ENCODE measurements at places on chromosomes 2 and 18.

- DNase-seq, result no peak
Observed at GRCh38 chr2:149648282-149649030, 60.9 kb upstream of the MMADHC start.

GRCh38 chr2:147646818-147647468, 197.9 kb upstream of the ACVR2A start:
- no peak for DNase-seq

DNA sequence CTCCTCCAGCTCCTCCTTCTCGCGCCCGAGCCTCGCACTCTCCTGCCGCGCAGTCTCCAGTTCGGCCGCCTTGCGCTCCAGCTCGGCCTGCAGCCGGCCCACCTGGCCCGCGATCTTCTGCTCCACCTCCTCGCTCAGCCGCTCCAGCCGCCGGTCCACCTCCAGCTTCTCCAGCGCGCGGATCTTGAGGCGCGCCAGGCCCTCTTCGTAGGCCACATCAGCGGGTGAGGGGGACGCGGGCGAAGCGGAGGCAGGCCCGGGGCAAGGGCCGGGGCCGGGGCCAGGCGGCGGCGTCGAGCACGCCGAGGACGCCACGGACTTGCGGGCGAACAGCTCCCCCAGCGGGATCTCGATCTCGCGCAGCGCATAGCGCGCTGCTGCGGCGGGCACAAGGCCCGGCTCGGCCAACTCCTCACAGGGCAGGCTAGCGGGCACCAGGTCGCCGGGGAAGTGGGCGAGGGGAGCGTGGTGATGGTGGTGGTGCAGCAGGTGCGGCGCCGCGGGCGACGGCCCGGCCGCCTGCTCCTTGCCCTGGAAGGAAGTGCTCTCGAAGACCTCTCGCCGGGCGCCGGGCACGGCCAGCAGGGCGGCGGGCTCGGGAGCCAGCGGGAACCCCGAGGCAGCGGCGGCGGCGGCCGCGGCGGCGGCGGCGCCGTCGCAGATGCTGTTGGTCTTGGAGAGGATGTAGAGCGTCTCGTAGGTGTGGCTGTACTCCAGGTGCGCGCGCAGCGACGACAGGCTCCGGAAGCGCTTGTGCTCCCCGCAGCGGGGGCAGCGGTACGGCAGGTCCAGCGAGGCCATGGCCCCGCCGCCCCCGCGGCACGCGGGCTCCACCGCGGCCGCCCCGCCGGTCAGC, 15.2 kb downstream of the FBXO41 start:
- peak; percentile 63 for DNase-seq

GRCh38 chr2:215055891-215056290, 82.5 kb downstream of the ABCA12 start:
- DNase-seq, result no peak

GRCh38 chr2:235511187-235511661, 17.4 kb downstream of the AGAP1 start:
- DNase-seq, result no peak

GRCh38 chr2:16687955-16688354, 22.3 kb upstream of the CYRIA start:
- no peak for DNase-seq

- no peak for DNase-seq
Observed at GRCh38 chr2:27730261-27730662, 41.3 kb upstream of the MRPL33 start.

DNA sequence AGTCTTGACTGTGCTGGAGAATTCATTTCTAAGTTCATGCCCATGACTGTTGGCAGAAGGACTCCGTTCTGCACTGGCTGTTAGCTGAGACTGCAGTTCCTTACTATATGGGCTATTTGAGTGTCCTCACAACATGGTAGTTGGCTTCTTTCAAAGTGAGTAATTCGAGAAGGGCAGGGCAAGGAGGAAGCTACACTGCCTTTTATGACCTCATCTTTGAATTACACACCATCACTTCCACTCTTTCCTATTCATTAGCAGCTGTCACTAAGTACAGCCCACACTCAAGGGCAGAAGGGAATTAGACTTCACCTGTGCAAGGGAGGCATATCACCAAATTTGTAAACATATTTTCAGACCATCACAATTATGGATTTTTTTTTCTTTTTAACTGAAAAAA, 55.9 kb upstream of the EPAS1 start:
- DNase-seq, result no peak

GRCh38 chr2:15323227-15323626, 237.9 kb downstream of the NBAS start:
- no peak for DNase-seq

DNA sequence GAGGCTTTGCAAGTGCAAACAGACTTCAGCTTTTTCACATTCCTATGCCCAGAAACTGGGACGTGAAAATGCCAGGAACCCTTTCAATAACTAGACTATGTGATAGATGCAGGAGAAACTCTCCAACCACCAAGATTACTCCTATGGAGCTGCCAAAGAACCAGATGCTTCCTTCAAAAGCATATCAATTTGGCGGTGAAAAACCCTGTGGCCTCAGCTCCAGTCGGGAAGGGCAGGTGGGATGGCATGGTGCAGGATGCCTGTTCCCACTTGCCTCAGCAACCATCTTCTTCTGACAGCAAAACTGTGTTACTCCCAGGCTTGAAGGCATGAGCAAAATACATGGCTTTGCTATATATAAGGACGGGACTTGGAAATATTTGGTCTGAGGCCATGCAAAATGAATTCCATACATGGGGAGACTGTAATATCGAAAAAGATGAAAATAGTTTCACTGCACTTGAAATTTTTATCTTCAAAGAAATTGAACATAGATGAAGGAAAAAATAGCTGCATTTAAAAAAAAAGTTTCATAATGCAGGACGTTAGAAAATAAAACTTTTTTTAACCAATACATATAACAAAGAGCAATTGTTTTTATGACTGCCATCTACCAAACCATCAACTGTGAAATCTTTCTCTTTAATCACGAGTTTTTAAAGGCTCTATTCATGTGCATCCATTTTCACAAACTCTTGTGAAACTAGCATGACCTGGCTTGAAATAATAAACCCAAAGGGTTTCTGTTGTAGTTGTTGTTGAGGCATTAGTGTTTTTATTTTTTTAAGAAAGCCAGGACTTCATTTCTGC, 99.1 kb downstream of the AFF3 start:
- DNase-seq, result no peak

DNA sequence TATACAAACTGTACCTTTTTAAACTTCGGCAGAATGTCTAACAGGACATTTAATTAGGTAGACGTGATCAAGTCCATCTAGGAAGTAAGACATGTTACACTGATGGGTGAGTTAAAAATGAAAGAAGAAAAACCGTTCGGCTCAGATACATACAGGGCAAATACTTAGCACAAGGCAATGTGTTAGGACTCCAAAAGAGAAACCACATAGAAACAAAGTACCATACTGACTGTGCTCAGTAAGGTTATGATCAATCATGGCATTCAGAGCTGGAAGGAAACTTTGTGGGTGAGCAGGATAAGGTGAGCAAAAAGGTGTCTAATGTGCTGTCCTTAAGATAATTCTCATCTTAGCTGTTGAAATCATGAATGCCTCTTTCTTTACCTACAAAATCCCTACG, 211.9 kb downstream of the STK39 start:
- DNase-seq, result no peak

GRCh38 chr18:76490670-76491472, 4.2 kb downstream of the ZNF516 start:
- peak; percentile 50 for DNase-seq

DNA sequence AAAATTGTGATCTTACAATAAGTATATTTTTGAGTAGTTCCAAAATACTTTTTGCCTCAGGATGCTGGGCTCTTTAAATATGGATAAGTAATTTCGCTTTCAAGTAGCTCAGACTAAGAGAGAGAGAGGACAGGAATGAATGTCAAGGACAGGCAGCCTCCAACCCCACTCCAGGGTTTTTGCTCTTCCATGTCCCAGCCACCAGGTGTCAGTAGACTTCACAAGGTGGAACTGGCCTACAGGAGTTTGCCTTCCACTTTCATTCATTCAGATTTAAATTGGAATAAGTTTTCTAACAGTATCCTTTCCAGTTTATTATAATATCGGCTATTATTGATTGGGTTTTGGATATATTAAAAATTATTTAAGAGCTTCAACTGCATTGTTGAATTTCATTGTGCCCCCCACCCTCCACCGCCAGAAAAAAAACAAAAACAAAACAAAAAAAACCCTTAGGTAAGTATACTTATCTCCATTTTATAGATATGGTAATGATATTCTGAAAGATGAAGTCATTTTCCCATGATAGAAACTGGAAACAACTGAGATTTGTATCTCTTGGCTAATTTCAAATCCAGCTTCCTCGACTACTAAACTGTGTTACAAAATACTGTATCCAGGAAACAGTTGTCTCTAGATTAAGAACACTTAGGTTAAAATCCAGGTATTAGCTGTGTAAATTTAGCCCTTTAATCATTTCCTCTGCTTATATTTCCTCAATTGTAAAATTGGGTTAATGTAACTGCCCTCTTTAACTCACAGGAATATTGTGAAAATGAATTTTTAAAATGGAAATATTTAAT, 793.1 kb downstream of the ERBB4 start:
- DNase-seq, result peak; percentile 14

DNA sequence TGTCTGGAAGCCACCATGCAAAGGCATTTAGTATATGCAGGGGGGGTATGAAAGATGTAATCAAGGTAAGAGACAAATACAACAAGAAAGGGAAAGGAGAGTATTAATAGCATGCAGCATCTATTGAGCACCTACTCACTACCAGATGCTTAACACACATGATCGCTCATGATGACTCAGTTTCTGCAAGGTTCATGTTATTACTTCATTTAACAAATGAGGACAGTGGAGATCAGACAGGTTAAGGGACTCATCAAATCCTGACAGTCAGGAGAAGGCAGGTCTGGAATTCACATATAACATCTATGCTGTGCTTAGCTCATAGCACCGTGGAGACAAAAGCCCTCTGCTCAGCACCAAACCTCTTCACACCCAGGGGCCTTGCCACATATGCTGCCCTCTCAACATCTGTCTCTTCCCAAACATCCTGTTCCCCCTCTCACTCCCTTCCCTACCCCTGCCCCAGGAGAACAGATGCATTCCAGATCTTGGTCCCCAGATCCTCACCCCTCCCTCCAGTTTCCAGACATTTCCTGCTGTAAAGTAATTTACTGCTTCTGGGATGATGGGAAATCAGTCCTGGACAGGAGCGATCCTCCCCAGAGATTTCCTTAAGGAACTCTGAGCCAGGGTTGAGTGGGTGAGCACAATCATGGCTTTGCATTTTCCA, 155.3 kb downstream of the ANTXR1 start:
- DNase-seq, result no peak

DNA sequence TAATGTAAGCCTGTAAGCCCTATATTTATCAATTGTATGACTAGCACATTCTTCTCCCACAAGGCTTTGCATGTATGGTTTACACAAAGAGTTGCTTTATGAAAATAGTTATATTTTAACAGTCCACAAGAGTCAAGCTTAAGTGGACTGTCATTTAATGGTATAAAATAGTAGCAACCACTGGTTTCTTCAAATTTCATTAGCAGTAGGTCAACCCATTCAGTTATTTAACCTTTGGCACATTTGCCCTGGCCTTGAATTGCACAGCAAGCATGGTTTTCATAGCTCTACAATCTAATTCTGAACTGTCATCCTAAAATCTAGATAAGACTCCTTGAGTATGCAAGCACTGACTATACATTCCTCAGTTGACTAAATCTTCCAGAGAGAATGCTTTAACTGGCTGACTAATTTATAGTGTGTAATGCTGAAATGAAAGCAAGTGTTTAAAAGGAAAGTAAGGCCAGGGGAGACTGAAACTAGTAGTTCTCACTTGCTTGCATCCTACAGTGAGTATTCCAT, 1.8 kb downstream of the DPP4 start:
- no peak for DNase-seq

GRCh38 chr2:121965661-121966060, 210.2 kb downstream of the TSN start:
- no peak for DNase-seq

DNA sequence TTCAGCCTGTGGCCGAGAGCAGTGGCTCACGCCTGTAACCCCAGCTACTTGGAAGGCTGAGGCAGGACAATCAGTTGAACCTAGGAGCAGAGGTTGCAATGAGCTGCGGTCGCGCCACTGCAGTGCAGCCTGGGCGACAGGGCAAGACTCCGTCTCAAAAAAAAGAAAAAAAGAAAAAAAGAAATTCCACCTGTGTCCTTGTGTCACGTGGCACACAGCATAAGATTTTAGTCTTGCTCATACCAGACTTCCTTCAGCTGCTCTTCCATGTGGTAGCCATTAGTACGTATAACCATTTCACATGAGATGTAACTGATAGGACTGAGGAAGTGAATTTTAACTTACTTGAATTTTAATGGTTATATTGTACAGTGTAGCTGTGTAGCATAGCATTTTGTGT, 4.0 kb downstream of the NOP58 start:
- no peak for DNase-seq

GRCh38 chr2:98908931-98909316, 27.1 kb downstream of the CRACDL start:
- no peak for DNase-seq

DNA sequence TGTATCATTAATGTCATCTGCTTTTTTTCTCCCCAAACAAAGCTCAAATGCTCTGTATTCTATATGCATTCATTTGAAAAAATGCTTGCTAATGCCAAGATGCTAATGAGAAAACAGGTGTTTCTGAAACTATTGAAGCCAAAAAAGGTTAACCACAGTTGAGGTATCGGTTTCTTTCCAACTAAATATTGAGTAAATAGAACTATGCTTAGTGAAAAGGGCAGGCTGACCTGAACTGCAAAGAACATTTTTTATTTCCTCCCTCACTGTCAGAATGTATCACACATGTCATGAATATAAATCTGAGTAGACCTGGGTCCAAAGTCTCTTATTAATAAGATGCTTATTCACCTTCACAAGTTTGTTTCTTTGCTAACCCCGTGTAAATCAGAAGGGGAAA, 866.6 kb downstream of the CPS1 start:
- no peak for DNase-seq

DNA sequence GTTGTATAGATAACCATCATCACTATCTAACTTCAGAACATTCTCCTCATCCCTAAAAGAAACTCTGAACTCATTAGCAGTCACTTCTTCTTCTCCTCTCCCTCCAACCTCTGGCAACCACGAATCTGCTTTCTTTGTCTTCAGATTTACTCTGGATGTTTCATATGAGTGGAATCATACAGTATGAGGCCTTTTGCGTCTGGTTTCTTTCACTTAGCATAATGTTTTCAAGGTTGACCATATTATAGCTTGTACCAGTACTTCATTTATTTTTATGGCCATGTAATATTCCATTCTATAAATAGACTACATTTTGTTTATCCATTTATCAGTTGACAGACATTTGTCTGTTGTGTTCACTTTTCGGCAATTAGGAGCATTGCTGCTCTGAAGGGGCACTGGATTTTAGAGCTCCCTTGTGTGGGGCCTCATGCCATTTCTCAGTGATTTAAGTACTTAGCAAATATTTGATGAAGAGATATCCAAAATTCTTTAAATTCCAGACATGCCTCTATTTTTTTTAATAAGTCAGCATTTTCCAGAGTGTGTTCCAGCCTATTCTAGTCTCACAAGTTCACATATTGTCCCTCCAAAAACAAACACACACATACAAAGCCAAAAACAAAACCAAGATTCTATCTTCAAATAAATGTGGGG, 22.5 kb upstream of the MAP3K20 start:
- no peak for DNase-seq

- peak; percentile 39 for DNase-seq
Observed at GRCh38 chr18:13217971-13218367, 591 bp upstream of the LDLRAD4 start.

All from stimulated activated naive CD8-positive, alpha-beta T cell treated with anti-CD3 and anti-CD28 coated beads, Interleukin-15, amount 100 ng/mL, for 72 hours (primary cell).